Pancreas (tissue), 10 donors: ENCODE measurements at places on chromosomes 1 and 21. TPM values are rescaled to one million over a fixed set of nuclear protein-coding genes. Genes with fewer than 3 reads are reported as not detected.

DNA sequence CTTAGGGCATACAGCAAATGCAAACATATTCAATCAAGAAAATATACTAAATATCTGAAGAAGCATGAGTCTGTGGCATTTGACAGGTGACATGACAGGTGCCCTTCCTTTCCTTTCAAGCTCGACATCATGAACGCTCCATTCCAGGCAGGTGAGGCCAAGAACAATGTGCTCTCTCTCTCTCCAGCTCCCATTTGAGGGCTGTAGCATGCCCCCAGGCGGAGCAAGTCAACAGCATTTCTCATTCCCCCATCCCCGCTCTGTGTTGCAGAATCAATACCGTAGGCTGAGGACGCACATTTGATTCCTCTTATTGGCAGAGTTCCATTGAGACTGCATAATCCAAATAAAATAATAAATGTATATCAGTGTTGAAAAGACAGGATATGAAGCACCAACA, 24.6 kb upstream of the PLPPR4 start:
- no peak for DNase-seq

DNA sequence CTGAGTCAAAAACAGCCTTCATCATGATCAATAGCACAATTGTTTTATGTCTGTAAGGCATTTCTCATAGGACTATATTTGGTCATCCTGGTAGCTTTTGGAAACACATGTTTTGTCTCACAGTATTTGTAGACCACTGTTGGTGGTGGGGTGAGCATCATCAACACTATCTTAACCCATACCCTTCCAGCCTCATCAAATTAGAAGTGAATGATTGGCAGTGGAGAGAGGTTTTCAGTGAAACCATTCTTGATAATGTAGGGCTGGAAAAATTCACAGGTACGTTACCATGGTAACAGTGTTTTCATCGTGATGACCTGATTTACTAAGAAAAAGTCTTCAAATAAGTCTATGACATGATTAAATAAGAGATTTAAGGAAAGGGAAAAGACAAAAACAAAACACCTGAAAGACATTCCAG, 45.3 kb upstream of the C1orf105 start:
- no peak for DNase-seq

The MIXL1 gene
- total RNA-seq = not detected

DNA sequence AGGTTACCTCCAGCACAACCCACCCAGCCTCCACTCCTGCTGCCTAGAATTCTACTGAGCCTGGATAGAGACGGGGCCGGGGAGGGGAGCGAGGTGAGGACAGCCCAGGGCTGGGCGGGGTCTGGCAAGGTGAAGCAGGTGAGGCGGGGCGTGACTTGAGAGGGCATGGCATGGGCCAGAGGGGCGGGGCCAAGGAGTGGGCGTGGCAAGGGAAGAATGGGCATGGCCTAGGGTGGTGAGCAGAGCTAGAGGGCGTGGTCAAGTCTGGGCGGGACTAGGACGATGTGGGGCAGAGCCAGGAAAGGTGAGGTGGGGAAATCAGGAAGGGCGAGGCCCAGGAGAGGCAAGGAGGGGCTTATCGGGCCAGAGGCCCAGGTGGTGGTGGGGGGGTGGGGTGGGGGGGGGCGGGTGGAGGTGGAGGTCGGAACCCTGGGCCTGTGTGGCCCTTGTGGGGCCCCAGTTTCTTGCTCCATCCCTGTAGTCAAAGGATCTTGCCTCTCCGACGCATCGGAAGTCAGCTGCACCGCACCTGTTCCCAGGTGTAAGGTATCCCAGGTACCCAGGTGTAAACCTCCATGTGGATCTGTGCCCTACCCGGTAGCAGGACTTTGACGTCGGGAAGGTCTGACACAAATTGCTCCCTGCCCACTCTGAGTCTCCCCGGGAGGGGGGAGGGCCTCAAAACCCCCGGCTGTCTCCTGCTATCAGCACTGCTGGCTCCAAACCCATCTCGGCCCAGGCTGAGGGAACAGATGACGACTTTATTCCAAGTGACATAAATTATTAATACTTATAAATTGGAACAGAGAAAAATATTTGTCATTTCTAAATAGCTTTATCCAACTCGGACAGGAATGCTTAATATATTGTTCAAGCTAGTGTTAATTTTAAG, 32.9 kb upstream of the UTS2 start:
- peak; percentile 87 for DNase-seq

DNA sequence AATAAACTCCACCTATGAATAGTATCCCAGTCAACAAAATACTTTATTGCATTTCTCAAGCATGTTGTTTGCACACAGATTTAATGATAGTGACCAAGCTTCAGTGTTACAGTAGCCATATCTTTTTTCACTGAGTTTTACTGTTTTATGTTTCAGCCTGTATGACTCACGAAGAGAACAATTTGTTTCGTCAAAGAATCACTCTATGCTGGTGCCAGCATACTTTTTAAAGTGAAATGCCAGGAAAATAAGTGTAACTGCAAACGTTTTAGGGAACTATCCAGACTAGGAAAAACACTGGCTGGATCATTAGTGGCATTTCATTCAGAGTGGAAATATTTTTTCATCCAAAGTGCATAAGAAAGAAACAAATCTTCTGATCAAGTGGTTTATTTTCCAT, 210.8 kb downstream of the COL11A1 start:
- no peak for DNase-seq

GRCh38 chr1:117678246-117678977, 72.6 kb downstream of the TENT5C start:
- no peak for DNase-seq

DNA sequence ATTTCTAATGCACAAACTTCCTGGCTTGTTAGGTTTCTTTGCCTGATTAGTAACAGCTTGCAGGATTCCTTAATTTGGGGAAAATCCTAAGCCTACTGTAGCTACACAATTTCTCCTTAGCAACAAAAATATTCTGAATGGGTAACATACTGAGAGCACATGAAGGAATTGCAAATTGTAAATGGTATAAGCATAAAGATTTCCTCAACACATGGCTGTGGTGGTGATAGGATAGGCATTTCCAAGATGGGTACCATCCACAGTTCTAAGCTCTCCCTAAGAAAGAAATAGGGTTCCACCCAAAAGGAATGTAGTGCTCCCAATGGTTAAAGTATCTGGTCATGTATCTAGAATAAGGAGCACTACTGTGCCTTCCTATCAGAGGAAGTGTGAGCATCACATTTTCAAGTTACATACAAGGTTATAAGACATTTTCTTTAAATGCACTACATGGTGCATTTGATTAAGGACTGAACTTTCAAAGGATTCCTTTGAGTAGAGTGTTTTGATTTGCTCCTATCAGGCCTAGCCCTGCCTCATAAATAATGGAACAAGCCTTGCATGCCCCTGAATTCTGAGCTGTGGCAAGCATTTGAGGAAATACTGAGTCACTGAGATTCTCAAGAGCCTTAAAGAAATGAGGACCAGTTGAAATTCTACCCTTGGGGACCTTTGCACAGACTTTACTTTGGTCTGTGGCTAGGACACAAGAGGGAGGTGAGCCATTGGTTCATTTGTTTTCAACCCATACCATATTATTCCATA, 286.4 kb downstream of the PTBP2 start:
- no peak for DNase-seq

The OVAAL gene
- total RNA-seq = not detected

The NPHS2 gene
- not detected for total RNA-seq

DNA sequence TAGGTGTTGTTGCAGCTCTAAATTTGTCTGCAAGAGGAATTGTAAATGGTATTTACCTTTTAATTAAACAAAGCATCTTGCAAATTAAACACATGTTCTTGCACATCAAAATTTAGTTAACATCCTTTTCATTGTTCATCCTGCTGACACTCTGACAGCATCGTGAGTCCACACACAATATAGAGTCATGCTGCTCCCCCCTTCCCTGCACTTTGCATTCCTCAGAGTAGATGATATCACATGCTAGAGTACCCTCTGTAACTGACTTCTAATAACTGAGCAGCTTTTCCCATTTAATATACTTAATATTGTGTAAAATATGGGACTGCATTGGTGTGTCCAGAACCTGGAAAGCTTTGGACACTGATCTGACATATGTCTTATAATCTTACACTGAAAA, 138.8 kb upstream of the DPYD start:
- no peak for DNase-seq

- no peak for DNase-seq
Observed at GRCh38 chr1:155039308-155039669, 5.7 kb downstream of the DCST1 start.

DNA sequence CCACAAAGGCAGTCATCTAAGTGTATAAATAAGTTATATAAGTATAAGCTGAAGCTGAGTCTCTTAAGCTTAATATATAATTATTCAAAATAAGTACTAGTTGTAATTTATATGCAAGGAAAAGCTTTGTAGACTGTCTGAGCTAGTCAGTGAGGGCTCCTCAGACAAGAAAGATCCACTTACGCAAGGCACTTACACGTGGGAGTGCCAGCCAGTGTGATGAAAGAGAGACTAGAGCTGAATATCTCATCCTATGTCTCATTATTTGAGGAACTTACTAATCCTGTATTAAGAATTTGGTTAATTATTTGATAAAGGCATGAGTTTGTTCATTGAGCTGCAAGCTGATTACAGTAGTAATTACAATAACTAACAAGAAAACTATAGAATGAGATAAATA, 146.9 kb downstream of the PDE4B start:
- DNase-seq = no peak

- no peak for DNase-seq
Observed at GRCh38 chr1:89578946-89579684, 53.8 kb upstream of the LRRC8C start.

The SMIM1 gene
- 6.8 TPM for total RNA-seq

The TMCC2 gene
- 1.0 TPM for total RNA-seq

The CGN gene
- 47.5 TPM for total RNA-seq

- no peak for DNase-seq
Observed at GRCh38 chr1:45739137-45739536, 11.3 kb downstream of the IPP start.

GRCh38 chr1:225733254-225733653, 44.4 kb upstream of the SRP9 start:
- no peak for DNase-seq

- no peak for DNase-seq
Observed at GRCh38 chr1:227526524-227526923, 36.8 kb upstream of the ZNF678 start.

DNA sequence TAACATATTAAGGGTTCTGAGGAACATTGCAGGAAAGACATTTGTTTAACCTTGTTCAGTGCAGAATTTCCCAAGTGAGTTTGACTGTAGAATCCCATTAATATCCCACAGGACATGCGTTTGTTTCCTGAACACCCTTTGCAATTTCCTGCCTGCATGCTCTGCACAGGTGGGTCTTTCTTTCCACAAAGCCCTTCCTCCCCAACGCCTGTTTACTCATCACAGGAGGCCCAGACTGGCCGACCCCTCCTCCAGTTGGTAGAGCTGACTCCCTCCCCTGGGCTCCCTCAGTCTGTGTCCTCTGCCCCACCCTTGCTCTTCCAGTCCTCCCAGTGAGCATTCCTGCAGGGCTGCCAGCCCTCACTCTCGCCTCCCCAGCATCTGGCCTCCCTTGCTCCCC, 47.5 kb upstream of the CTPS1 start:
- peak; percentile 41 for DNase-seq

The AUNIP gene
- total RNA-seq = not detected

The PDC gene
- total RNA-seq = not detected

The KCNJ15 gene
- total RNA-seq = 36.8 TPM

- peak; percentile 79 for DNase-seq
Observed at GRCh38 chr1:228150120-228150460, 360 bp downstream of the GJC2 start.

- no peak for DNase-seq
Observed at GRCh38 chr1:22296701-22297591, 154.0 kb upstream of the WNT4 start.

GRCh38 chr1:117836069-117836468, 93.4 kb downstream of the GDAP2 start:
- DNase-seq = no peak

GRCh38 chr1:78334952-78335351, 155.8 kb upstream of the PTGFR start:
- no peak for DNase-seq

GRCh38 chr1:155313261-155313660, 4.6 kb downstream of the FDPS start:
- DNase-seq = no peak

GRCh38 chr21:45410865-45411809, 6.2 kb downstream of the COL18A1 start:
- peak; percentile 51 for DNase-seq

GRCh38 chr1:109847251-109847650, 63.4 kb upstream of the CSF1 start:
- DNase-seq = no peak

The SERPINC1 gene
- 0.16 TPM for total RNA-seq

- DNase-seq = peak; percentile 79
Observed at GRCh38 chr1:110106013-110106941, 6.0 kb upstream of the UBL4B start.

The NCAM2 gene
- total RNA-seq = 0.26 TPM

- DNase-seq = no peak
Observed at GRCh38 chr1:221439008-221439746, 302.7 kb downstream of the DUSP10 start.

DNA sequence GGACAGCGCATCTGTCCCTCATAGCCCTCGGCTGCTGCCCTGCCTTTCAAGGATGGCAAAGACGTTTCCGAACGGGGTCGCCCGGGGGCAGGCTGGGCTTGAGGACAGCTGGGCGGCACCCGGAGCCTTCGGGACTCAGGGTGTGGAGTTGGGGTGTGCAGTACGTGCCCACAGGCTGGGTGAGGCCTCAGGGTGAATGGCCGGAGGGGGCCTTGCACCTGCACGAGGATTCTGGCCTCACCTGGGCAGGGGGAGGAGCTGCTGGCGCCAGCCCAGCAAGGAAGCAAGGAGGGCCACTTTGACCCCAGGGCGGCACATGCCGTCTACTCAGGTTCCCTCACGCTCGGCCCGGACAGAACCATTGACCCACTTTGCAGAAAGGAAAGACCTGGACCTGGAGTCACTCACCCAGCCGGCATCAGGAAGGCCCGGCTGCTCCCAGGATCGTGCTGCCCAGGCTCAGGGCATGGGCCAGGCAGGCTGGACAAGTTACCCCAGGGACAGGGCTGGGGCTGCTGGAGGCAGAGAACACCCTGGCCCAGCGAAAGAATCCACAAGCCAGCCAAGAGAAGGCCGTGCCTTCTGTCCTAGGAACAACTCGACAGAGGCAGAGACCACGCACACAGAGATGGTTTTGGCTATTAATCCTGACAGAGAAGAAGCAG, 65.1 kb upstream of the TTC34 start:
- DNase-seq = no peak
